ENCODE measurements at places on chromosomes 7 and 10.

GRCh38 chr10:85642082-85642420 is 724.5 kb downstream of the GRID1 start:
- no peak for DNase-seq

- no peak for DNase-seq
These were observed 12.7 kb upstream of the DMTF1 start for GRCh38 chr7:87139514-87139913.

DNA sequence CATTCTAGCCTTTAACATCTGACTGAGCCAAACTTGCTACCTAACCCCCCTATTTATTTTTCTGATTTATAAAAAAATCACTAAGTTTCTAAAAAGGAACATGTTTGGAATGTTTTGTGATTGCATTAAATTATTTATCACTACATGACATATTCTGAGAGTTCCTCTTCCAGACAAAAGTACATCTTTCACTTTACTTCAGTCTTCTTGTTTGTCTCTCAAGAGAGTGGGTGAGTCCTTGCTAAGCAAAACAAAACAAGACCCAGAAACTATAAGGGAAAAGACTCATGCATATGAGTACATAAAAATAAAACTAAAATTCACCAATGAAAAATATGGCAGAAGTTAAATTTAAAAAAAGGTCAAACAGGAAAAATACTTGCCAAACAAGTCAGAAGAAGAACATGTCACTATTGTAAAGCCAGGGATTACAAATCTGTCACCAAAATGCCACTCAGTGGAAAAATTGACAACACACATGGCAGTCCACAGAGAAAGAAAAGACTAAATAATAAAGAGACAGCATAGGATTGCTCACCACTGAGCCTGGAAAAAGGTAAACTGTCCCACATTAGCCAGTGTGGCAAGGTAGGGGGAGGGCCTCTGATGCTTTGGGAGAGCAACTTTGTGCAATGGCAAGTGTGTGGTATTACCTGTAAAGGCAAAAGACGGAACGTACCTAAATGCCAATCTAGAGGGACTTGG is 166.7 kb upstream of the ZNF32 start:
- no peak for DNase-seq

DNA sequence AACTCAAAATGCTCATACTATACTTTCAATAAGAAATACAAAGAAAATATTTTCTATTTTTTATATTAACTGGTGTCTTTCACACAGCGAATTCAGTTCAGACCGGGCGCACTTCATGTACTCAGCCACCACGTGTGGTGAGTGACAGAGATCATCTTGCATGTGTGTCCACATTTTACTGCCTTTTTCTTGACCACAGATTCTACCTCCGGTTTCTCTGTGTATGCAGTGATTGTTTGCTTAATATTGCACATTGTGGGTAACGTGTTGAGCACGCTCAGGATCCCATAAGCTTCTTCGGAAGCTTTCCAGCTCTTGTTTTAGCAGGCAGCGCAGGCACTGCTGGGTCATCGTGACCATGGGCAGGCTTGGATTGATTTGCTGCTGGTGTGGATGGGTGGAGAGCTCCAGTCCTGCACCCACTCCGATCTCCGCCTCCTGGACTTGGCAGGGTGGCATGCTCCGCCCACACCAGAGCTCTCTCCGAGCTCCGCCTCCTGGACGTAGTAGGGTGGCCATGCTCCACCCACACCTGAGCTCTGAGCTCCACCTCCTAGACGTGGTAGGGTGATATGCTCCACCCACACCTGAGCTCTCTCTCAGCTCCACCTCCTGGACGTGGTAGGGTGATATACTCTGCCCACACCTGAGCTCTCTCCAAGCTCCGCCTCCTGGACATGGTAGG is 253.3 kb downstream of the DIP2C start:
- no peak for DNase-seq

- DNase-seq, result no peak
These were observed 12.2 kb downstream of the PRKCQ start for GRCh38 chr10:6567884-6568283.

- no peak for DNase-seq
These were observed 340.2 kb downstream of the KIF20B start for GRCh38 chr10:90041585-90041984.

- DNase-seq, result no peak
These were observed 139.3 kb downstream of the FRMD4A start for GRCh38 chr10:14191407-14191806.

- no peak for DNase-seq
These were observed 53.2 kb downstream of the WDFY4 start for GRCh38 chr10:48737886-48738285.

- no peak for DNase-seq
These were observed 5.9 kb downstream of the SLIT1 start for GRCh38 chr10:97179731-97180362.

DNA sequence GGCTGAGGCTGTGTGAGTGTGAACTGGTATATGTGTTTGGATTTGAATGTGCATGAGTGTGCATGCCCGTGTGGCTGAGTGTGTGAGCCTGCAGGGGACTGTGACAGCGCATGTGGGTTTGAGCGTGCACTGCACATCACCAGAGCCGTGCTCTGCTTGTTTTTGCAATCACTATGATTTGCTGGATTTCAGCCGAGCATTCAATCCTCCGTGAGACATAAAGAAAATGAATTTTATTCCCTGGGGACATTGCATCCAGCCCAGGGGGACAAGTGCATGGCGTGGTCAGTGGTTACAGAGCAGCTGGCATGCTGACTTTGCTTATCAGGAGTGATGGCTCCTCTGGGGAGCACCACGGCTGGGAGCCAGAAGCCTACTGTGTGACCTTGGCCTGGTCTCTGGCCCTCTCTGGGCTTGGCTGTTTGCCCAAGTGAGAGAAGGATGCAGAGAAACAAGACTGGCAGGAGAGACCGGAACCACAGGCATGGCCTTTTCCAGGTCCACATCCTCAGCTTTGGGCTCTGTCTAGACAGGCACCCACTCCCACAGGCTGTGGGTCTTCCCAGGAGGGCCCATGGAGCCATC is 160.2 kb upstream of the UNC5B start:
- no peak for DNase-seq

DNA sequence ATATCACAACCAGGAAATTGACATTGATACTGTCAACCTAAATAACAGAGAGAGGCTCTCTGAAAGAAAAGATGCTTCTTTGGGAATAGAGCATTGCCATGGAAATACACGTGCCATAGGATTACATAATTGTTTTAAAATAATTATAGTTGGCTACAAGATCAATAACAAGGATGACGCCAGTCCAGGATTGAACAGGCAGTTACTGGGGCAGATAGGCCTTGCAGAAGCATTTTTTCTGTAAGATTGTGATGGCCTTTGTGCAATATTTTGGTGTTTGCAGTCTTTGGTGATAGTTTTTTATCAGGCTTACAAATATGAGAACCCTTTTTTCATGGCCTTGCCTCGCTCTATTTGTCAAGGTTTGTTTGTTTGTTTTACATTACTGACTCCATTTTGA is 10.5 kb downstream of the ACADSB start:
- no peak for DNase-seq

- DNase-seq, result no peak
These were observed 8.6 kb downstream of the TRIM56 start for GRCh38 chr7:101093906-101094305.

GRCh38 chr7:138226745-138227279 is 150.6 kb downstream of the AKR1D1 start:
- DNase-seq, result no peak

- DNase-seq, result no peak
These were observed 131.1 kb upstream of the MGMT start for GRCh38 chr10:129335942-129336341.

DNA sequence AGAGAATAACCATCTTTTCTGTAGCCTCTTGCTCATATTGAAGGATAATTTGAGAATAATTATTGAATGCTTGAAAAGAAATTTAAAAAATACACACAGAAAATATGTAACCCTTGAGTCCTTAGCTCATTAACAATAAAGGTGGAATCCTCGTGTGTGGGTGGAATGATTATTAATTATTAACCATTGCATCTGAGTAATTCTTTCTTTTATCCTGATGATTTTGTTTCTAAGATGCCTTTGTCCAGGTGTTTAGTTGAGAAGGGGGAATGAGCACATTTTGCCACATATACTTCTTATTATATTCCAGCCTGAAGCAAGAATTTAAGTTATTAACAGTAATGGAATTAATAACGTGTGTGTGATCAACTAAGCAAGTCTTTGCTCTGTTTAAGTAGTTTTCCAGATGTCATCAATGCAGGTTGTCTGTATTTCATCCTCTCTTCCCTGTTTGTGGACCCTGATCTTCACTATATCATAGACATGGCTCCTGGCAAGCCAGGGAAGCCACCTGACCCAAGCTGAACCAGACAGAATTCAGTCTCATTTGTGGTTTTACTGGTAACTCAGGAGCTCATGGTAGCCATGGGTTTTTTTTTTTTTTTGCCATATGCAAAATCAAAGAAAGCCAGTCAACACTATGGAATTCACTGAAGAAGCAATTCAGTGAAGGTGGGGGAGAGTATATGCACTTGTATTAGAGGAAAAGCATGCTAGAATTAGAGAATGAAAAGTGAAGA is 144.3 kb downstream of the KIF20B start:
- no peak for DNase-seq

GRCh38 chr7:113197274-113197673 is 78.9 kb upstream of the SMIM30 start:
- no peak for DNase-seq

DNA sequence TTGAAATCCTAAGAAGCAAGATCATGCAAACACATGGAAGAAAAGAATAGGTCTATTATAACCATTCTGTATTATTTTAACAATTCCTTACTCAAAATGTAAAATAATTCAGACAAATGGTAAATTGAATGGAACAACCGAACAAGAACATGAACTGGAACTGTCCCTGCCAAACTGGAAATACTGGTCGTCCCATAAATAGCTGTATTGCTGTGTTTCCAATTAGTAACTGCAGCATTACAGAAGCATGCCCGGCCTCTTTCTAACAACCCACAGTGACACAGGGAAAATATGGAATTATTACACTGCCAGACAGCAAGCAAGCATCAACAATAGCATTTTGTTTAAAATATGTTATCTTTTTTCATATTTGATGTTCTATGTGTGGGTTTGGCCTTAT is 1138.5 kb upstream of the PHF14 start:
- no peak for DNase-seq

DNA sequence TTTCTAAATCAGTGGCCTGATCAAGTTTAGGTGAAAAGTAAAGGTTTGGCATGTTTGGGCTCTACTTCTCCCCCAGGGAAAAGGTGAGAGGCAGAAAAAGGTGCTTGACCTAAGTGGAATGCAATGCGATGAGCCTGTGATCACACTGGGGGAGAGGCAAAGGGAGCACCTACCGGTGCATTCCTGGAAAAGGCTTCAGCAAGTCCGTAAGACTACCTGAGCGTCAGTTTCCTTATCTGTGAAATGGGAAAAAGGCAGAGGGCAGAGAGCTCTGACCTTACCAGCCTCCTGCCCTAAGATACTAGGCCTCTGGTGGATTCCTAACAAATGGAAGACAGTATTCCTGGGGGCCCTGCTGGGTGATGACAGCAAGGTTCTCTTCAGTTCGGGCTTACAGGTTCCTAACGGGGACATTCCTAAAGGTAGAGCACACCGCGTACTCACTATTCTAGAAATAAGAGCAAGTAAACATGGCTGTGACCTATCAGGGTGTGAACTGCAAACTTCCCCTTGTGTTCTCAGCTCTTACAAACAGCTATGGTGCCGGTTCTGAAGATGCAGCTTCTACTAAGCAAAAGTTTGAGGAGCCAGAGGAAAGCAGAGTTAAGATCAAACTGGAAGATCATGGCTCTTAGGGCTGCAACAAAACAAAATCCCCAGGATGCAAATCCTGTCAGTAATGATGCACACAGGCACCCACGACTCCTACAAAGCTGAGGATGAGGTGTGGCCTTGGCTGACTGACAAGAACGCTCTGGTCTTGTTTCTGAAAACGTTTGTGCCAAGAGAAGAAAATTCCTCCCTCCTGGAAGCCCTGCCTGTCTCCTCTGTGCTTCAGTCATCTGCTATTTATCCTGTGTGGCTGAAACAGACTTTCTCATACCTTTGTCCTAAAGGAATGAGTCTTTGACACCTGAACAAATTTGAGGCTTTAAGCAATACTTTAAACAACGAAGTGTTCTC is 13.3 kb upstream of the ACSL5 start:
- no peak for DNase-seq

GRCh38 chr7:155945670-155946325 is 133.5 kb upstream of the SHH start:
- no peak for DNase-seq

DNA sequence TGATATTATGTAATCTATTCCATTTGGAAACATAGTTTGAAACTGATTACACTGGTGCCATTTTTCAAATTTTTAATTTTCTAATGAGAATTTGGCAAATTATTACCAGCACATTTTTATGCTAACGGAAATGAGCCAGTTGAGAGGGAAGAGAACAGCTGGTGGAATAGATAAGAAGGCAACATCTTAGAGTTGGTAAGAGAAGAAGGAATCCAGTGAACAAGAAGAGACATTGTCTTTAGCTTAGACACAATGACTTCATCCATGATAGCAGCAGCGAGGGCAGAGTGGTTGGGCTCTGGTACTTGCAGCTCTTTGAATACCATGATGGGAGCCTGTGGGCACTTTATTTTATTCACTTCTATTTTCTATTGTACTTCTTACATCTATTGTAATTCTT is 89.6 kb downstream of the CHRM2 start:
- DNase-seq, result no peak

GRCh38 chr7:46508583-46508982 is 587.5 kb upstream of the IGFBP3 start:
- DNase-seq, result no peak

GRCh38 chr10:103241262-103242011 is 4.2 kb upstream of the RPEL1 start:
- no peak for DNase-seq

DNA sequence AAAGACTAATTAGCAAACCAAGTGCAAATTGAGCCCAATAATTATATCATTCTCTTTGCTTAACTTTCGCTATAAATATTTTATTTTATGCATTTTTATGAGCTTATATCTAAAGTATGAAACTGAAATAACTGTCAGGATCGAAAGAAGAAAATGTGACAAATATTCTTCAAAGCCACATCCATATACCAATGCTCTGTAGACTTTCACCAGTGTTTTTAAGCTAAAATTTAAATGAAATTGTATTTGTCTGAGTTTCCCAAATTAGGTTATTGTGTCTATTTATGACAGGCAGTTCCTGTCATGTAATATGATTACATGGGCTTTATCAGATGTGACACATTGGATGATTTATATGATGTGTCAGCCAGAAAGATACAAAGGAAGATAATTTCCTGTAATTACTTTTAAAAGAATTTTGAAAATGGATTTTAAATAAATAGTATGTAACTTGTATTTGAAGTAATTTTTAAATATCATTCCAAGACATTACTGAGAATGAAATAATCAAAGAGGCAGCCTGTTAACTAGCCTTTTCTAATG is 317.9 kb upstream of the KLF6 start:
- no peak for DNase-seq

GRCh38 chr7:149753375-149754233 is 19.8 kb downstream of the ZNF467 start:
- no peak for DNase-seq

GRCh38 chr10:69327463-69328379 is 49.4 kb downstream of the HK1 start:
- no peak for DNase-seq
